ENCODE measurements at places on chromosomes 3 and 15.
A peak's percentile ranks its signal among the peaks of the same experiment; 100 is the strongest.

DNA sequence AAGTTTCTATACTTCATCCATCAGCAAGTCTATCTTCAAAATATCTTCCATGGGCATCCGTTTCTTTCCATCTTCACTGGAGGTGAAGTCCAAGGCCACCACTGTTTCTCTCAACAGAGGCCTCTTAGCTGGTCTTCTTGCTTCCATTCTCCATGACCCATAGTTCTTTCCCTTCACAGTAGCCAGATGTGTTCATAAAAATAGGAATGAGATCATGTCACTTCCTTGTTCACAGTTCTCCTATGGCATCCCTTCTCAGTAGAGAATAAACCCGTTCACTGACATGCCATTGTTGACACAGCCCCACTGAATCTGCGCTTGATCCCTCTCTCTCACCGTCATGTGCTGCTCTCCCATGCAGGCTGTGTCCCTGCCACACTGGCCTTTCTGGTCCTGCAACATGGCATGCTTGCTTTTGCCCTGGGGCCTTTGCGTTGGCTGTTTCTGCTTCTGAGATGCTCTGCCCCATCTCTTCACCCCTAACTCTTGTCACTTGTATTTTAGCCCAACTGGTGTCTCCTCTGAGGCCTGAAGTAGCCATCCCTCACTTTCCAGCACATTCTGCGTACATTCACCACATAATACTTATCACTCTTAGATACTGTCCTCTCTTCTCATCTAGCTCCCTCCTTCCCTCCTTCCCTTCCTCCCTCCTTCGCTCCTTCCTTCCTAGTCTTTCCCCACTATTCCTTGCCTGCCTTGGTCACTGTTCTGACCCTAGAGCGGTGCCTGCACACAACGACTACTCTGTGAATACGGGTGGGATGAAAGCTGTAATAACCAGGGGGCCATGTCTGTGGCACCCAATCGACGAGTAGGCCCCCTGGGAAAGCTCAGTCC lies 42.0 kb downstream of the STARD5 start:
- DNase-seq = no peak

GRCh38 chr15:96252148-96252547 lies 78.4 kb upstream of the NR2F2 start:
- DNase-seq = no peak

GRCh38 chr3:42855219-42855546 lies 20.5 kb downstream of the CYP8B1 start:
- DNase-seq = no peak

DNA sequence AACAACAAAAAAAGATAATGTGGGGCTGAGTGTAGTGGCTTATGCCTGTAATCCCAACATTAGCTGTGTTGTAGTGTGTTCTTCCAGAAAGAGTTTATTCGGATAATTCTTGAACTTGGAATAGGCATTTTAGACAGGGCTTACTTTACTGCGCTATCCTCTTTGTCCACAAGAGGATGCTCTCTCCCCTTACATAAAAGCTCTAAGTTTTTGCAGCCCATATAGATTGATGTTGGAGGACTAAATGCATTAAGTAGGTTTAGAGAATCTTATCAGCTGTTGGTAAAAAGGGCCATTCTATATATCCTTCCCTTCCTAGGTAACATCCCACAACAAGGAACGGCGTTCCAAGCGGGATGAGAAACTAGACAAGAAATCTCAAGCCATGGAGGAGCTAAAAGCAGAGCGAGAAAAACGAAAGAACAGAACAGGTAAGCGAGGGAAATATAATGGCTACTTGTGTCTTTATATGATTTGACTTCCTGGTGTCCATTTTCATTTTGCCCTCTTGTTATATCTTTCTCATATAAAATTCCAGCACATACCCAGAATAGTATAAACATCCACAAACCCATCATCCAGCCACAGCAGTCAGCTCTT lies 27.8 kb upstream of the ITPKA start:
- DNase-seq = peak; percentile 33

DNA sequence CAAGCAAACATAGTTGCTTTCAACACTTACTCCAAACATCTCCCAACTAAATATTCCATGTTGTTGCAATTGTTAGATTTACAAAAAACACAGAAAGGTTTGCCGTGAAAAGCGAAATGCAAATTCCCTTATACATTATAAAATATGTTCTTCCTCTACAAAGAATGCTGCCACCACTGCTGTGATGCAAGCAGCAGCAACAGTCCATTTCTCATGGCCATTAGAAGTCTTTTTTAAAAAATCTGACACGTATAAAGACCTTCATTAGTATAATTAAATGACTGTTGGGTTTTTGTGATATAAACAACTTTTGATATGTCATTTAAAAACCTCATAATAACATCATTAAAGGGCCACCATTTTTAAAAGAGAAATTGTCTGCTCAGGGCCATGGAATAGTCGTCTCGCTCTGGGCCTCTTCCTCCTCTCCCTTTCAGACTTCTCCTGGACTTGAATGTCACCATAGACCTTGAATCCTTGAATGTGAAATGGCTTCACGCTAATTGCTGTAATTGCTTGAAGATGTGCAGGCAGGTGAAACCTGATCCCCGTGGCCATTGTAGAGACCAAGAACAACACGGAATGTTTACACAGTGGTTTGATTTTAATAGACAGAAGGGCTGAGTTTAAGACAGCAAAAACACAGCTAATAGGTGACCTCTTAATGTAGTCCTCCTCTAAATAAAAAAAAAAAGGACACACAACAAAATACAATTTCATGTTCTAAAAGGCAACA lies 450.4 kb downstream of the FOXP1 start:
- DNase-seq = no peak

GRCh38 chr15:79179108-79179561 lies 88.6 kb upstream of the RASGRF1 start:
- no peak for DNase-seq

DNA sequence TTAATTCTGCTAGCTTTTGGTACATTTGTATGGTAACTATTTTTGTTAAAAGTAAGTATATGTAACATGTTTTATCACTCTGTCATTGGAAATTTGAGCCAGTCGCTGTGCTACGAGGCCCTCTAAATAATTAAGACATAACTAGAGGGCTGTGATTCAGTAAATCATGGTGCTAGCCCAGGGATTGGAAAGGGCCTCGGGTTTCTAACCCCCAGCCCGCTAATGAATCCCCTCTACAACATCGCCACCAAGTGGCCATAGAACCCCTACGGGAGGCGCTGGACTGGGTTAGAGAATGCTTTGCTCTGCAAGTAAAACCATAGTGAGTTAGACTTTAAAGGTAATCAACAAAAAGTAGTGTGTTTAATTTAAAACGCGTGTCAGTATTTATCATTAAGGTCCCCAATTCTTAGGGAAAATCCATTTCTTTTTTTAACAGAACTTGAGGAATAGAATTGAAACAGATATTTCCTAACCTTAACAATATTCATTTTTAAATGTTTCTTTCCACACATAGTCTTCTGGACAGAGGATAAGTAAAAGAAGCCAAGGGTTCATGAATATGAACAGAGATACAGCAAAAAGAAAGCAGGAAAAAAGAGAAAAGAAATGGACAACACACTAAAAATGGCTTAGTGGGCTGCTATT lies 744.7 kb downstream of the EPHA3 start:
- DNase-seq = no peak

DNA sequence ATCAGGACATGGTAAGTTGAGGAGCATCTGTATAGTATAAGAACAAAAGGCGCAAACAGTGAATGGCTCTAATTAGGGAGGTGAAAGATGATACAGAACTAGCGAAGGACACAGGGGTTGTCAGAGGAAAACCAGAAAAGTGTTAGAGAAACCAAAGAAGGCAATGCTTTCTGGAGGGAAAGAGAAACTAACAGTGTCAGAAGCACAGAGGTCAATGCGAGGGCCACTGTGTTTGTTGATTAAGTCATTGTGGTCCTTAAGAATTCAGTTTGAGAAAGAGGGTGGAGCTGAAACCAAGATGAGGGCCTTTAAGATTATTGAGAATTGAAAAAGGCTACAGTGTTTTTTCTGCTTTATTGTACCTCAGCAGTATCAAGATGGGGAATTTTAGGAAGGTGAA lies 28.8 kb downstream of the ATG7 start:
- DNase-seq = no peak

GRCh38 chr3:44880284-44880683 lies 5.9 kb downstream of the TGM4 start:
- DNase-seq = no peak

DNA sequence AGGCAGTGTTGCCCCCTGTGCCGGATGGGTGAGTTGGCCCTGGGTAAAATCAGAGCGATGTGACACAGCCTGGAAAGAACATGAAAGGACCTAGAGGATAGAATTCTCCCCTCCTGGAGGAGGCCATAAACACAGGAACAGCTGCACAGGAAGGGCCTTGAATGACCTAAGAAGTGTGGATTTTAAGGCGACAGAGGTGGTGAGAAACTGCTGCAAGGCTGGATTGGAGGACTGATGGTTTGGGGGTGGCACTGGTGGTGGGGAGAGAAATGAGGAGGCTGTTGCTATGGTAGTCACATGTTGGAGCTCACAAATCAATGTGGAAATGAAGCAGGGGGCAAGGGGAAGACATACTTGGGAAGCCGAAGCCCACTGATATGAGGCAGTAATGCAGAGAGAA lies 13.8 kb downstream of the XIRP1 start:
- no peak for DNase-seq
